ENCODE measurements at places on chromosomes 3 and 15. TPM values are rescaled to one million over a fixed set of nuclear protein-coding genes. Genes with fewer than 3 reads are reported as not detected.

The CX3CR1 gene
- total RNA-seq = 2.7 TPM

The GP9 gene
- total RNA-seq = not detected

The BRPF1 gene
- total RNA-seq = 43.5 TPM

The BCHE gene
- 2.2 TPM for total RNA-seq

The PPCDC gene
- total RNA-seq = 22.0 TPM

The DPPA2 gene
- total RNA-seq = not detected

The TBL1XR1 gene
- 156 TPM for total RNA-seq

The EOMES gene
- not detected for total RNA-seq

The TM6SF1 gene
- 4.7 TPM for total RNA-seq

The INSYN1 gene
- 26.0 TPM for total RNA-seq

The KIF23 gene
- total RNA-seq = 2.6 TPM

The RBMS3 gene
- total RNA-seq = 45.1 TPM

The USP13 gene
- 11.7 TPM for total RNA-seq

The ADGRG7 gene
- not detected for total RNA-seq

The CHMP2B gene
- total RNA-seq = 36.1 TPM

The TRANK1 gene
- 17.4 TPM for total RNA-seq

The GNB5 gene
- 85.7 TPM for total RNA-seq

The GPR149 gene
- 0.09 TPM for total RNA-seq

The CDC25A gene
- 9.9 TPM for total RNA-seq

The SAXO2 gene
- total RNA-seq = 4.0 TPM

The CAMP gene
- 2.4 TPM for total RNA-seq

The COL7A1 gene
- total RNA-seq = 84.8 TPM

The P2RY1 gene
- 33.5 TPM for total RNA-seq

The TRIM69 gene
- total RNA-seq = 7.6 TPM

The SEMA3F gene
- 71.8 TPM for total RNA-seq

The DNASE1L3 gene
- total RNA-seq = 1.4 TPM

The GJD2 gene
- not detected for total RNA-seq

The PLCH1 gene
- total RNA-seq = 0.64 TPM

The DNAJC17 gene
- total RNA-seq = 29.6 TPM

The KLF15 gene
- 72.6 TPM for total RNA-seq

The PLSCR4 gene
- total RNA-seq = 14.2 TPM

The ATP10A gene
- total RNA-seq = 14.3 TPM

The SEMA6D gene
- total RNA-seq = 9.8 TPM

The ANKRD63 gene
- not detected for total RNA-seq

The TIMP4 gene
- 5.6 TPM for total RNA-seq

The RAB5A gene
- 61.5 TPM for total RNA-seq

The LYZL4 gene
- 5.9 TPM for total RNA-seq

The CAMKV gene
- total RNA-seq = 0.97 TPM

The ARPC4 gene
- total RNA-seq = 152 TPM

The IFT122 gene
- total RNA-seq = 60.8 TPM

The ROBO2 gene
- 3.6 TPM for total RNA-seq

The ACKR4 gene
- not detected for total RNA-seq

The EXD1 gene
- not detected for total RNA-seq

The GCNT3 gene
- total RNA-seq = 1.6 TPM

The BNC1 gene
- 0.27 TPM for total RNA-seq

The PPP2R3A gene
- 9.0 TPM for total RNA-seq

The MASP1 gene
- total RNA-seq = 27.3 TPM

The STAC gene
- total RNA-seq = 18.4 TPM

The MYLK gene
- total RNA-seq = 600 TPM

The TM4SF1 gene
- total RNA-seq = 142 TPM

The COLQ gene
- 3.9 TPM for total RNA-seq

The CSPG5 gene
- 1.2 TPM for total RNA-seq

The LRRN1 gene
- total RNA-seq = 11.0 TPM

The COL6A5 gene
- total RNA-seq = 0.57 TPM
